Astrocyte of the hippocampus (primary cell): ENCODE measurements at places on chromosomes 11 and 22.

DNA sequence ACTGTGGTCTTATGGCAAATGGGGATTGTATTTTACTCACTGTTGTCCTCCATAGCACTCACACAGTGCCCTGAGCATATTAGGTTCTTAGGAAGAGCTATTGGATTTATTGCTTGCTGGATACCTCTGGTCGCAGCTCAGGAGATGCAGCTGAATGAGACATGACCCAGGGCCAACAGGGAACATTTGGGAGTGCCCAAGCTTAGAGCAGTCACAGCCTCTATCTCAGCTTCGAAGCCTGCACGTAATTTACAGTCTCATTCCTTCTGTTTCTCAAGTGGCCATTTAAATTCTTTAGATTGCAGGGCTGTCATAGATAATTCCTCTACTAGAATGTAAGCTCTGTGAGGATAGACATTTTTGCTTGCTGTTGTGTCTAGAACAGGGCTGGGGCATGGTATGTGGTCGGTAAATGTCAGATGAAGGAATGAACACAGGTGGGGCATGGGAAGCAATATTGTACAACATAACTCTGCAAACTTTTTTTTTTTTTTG lies 192.8 kb downstream of the GRIK4 start:
- no peak for DNase-seq

DNA sequence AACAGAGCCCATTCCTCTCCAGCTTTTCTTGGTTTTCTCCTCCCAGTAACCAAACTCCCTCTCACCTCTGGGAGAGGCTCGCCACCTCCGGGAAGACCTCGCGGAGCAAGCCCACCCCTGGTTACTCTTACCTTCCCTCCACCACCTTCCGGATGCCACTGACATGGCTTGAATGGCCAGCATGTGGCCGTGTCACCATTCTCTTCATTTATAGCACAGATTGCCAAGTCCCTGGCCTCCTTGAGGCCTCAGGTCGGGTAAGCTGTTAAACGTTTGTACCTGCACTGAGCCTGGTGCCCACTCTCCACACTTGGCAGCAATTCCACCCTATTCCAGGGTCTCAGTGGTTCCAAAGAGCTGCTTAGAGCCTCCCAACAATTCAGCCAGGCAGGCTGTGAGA lies 8.0 kb upstream of the FXYD2 start:
- DNase-seq, result no peak

DNA sequence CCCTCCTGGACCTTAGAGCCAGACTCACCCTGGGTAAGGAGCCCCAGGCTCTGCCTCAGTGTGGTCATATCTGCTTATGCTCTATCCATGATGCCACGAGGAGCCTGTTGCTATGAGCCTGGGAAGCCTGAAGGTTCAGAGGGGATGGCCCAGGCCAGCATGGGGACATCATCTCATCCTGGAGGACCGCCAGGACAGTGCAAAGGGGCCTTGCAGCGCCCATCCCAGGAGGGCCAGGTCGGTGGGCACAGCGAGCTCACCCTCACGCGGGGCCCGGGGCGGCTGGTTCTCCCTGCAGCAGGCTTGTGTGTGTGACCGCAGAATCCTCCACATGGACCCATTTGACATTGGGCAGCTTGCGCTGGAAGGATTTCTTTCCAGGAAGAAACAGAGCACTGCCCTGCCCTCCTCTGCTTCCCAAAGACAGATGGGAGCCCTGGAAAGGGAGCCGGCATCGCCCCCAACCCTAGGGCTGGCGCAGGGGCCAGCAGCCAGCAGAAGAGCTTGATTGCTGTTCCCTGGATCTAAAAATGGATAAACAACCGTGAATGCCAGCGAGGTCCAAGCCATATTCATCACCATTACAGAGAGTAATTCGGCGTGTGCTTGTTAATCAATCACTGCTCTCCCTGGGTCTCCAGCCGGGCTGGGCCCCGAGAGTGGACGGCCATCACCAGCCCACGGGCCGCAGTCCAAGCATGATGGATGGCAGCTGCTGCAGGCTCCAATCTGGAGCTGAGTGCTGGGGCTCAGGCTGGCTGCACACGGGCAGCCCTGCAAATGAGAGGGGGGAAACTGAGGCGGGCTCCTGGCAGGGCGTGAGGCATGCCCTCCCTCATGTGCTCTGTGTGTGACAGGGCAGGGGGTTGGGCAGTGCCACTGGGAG lies 739.7 kb downstream of the BRD1 start:
- no peak for DNase-seq

GRCh38 chr11:104624021-104624420 lies 274.2 kb downstream of the CASP12 start:
- no peak for DNase-seq

DNA sequence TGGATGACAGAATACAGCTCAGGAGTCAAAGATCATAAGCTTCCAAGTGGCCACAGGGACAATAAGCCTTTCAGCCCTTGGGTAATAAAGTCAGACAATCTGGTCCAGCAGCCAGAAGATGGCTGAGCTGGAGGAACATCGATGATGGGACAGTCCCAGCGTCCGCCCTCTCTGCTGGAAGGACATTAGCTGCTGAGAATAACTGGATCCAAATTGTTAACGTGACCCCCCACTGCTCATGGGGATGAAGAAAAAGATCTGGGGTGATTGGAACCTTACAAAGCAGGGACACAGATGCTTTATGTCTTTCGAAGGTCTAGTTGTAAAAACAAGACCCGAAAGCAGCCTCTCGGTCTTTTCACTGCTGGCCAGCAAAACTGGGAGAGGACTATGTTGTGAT lies 71.0 kb downstream of the IGLL5 start:
- DNase-seq, result no peak

- DNase-seq, result no peak
Measured at GRCh38 chr11:134398644-134399292, 13.3 kb downstream of the B3GAT1 start.

GRCh38 chr11:113363406-113363805 lies 24.2 kb upstream of the ANKK1 start:
- no peak for DNase-seq

DNA sequence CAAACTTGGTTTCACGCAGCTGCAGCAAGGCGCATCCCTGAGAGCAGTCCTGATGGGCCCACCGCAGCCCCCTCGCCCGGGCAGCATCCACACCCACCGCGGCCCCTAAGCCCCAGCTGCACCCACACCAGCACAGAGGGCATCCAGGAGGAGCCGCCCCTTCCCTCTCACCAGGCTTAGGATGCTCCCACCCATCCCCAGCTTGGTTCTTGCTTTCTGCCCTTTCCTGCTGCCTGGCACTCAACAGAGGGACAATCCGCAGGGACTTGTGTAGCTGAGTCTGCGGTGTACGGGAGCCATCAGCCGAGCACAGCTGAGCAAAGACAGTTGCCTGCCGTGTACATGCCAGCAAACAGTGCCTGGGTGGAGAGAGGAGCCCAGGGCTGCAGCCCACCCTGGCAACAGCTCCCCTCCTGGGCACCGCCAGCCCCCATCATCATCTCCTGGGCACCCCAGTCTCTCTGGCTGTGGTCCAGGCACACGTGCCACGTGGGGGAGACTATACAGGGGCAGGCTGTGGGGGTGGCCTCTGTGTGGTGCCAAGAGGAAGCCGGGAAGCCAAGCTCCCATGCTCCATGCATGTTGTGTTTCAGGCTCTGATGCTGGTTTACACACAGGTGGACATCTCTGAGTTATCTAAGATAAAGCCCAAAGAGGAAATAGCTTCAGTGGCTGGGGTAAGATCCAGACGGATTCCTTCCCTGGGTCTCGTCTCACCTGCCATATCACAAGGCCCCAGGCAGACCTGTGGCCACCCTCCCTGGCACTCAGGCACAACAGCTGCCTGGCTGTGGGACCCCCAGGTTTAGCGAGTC lies 36.0 kb upstream of the GNB1L start:
- no peak for DNase-seq

GRCh38 chr11:8408151-8408941 lies 144.7 kb upstream of the LMO1 start:
- DNase-seq, result no peak
